ENCODE measurements at places on chromosomes 6 and 20.

- no peak for DNase-seq
Measured at GRCh38 chr6:112235956-112236355, 18.4 kb downstream of the LAMA4 start.

GRCh38 chr6:131197716-131198115, 62.4 kb downstream of the AKAP7 start:
- DNase-seq, result no peak

DNA sequence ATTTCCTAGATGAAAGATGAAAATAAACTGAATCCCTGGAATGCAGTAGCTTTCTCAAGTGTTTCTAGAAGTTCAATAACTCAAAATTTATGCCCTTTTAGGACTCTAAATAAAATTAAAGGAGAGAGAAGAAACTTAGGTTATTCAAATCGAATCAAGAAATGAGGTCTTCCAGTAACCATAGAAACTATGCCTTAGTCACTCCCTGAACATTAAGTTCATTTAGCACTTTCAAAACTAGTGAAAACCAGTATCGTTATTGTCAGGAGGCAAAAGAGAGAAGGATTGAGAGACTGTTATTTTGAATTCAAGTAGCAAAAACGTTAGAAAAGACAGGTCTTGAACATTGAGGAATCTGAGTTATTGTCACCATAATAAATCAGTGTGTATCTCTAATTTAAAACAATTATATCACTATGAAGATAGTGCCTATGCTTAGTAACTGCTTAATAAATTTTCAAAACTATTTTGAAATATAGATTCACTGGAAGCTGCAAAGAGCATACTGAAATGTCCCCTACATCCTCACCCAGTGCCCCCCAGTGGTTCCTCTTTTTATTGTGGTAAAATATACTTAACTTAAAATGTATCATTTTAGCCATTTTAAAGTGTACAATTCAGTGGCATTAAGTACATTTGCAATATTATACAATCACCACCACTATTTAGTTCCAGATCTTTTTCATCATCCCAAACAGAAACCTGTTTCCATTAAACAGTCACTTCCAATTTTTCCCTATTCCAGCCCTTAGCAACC, 4.6 kb downstream of the RPP21 start:
- DNase-seq, result no peak

- DNase-seq, result no peak
Measured at GRCh38 chr6:3228046-3228671, 706 bp upstream of the TUBB2B start.

DNA sequence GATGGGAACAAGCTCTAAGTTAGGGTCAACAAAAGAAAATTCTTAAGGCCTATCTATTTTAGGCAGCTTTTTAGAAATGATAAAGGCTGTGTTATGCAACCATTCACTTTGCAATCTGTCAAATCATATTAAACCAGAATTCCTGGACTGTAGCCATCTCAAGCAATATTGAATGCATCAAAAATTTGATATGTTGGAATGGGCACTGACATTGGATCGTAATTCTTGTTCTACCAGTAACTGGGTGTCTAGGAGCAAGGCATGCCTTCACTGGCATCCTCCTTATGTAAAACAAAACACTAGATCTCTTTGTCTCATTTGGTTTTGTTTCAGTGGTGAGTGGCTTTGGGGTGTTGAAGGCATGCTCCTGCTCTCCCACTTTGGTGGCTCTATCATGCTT, 145.6 kb downstream of the JARID2 start:
- no peak for DNase-seq

DNA sequence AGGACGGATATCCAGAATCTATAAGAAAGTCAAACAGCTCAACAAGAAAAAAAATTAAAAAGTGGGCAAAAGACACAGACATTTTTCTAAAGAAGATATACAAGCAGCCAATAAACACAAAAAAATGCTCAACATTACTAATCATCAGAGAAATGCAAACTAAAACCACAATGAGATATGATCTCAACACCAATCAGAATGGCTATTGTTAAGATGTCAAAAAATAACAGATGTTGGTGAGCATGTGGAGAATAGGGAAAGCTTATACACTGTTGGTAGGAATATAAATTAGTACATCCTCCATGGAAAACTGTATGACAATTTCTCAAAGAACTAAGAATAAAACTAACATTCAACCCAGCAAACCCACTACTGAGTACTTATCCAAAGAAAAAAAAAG, 23.3 kb upstream of the OSTM1 start:
- no peak for DNase-seq

GRCh38 chr6:158232316-158233213, 64.4 kb downstream of the GTF2H5 start:
- DNase-seq, result peak; percentile 36

DNA sequence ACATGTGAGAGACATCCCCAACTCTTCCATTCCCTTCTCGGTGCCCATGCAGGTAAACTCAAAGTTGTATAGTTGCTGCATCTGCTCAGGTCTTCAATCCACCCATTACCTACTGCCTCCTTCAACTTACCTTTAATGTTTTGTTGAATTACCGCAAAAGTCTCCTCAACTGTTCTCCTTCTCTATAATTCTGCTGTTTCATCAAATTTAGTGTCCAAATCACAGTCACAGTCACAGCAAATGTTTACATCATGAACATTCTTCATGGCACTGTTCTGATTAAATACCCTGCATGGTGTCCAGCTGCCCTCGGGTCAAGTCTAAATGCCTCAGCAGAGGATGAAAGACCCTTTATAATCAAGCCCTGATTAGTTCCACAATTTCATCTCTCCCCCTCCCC, 130.1 kb downstream of the IPCEF1 start:
- DNase-seq, result no peak

DNA sequence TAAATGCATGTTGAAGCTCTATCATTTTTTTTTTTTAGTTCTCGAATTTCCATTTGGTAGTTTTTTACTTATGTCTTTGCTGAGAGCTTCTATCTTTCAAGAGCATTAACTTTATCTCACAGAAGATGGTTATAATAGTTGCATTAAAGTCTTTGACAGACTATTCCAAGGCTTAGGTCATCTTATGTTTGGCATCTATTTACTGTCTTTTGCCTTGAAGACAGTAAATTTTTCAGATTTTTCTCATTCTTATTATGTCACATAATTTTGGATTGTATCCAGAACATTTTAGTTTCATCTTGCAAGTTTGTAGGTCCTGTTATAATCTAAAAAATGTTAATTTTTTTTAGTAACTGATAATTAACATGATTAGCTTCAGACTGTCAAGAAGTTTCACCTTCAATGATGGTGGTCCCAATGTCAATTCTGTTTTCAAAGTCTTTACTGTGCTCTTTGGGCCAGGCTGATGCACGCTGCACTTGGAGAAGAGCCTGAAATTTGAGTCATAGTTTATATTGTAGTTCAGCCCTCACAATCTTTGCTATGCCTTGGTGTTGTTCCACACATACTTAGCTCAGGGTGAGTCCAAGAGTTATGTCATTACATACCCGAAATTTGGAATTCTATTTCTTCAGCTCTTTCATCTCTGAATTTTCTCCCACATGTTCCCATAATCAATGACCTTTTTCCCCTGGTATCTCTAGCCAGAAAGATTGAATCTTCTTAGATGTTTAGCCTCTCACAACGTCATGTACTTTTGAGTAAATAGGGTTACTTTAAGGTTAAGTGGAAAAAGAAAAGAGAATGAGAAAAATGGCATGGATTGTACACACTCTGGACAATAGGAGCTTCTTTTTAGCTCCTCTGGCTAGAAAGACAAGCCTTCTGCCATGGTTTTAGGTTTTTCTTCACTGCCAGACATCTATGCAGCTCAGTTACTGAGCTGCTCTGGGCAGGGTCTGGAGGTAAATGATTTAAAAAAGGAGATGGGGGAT, 110.3 kb upstream of the BTBD3 start:
- peak; percentile 81 for DNase-seq

DNA sequence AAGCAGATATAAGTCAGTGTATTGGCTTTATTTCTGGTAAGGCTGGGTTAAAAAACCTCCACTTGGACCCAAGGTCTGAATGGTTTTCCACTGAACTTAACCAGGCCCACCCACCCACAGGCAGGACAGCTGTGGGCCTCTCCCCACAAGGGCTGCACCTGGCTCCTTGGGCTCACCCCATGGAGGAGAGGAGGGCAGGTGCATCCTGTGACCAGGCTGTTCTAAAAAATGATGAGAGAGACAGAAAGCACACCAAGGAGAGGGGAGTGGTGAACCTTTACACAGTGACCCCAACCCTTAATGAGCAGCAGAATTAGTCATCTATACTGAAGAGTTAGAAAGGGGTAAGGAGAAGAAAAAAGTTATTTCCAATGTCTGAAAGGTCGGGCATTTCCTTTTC, 34.5 kb upstream of the DUSP22 start:
- no peak for DNase-seq

GRCh38 chr6:101605874-101606273, 212.4 kb downstream of the GRIK2 start:
- no peak for DNase-seq

DNA sequence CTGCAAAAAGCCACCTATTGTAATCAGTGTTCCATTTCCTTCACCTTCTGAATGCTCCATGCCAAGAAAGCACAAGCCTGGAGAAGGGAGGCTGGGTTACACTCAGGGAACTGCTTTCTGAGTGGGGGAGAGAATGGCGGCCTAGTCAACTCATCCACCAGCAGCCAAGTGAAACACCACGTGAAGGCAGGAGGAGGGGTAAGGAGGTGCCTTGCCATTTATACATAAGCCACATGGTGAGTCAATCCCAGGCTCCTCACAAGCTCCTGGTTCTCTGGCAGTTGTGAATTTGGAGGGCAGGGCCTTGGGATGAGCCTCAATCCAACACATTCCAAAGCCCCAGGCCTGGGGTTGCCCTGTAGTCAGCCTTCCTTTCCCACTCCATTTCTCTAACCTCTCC, 149.4 kb downstream of the CD24 start:
- no peak for DNase-seq

DNA sequence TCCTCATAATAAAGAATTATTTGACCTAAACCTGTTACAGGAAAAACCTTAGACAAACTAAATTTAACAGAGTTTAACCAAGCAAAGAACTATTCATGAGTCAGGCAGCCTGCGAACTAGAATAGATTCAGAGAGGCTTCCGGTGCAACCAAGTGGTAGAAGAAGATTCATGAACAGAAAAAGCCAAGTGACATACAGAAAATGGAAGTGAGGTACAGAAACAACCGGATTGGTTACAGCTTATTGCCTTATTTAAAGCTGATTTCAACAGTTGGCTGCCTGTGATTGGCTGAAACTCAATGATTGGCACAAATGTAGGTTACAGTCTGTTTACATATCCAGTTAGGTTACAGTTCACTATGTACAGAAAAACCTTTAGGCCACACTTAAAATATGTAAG, 10.1 kb downstream of the PPP1R3G start:
- DNase-seq, result no peak

GRCh38 chr6:32108094-32108627, 977 bp downstream of the TNXB start:
- DNase-seq, result no peak

- no peak for DNase-seq
Measured at GRCh38 chr6:25635886-25636317, 16.1 kb upstream of the SCGN start.

DNA sequence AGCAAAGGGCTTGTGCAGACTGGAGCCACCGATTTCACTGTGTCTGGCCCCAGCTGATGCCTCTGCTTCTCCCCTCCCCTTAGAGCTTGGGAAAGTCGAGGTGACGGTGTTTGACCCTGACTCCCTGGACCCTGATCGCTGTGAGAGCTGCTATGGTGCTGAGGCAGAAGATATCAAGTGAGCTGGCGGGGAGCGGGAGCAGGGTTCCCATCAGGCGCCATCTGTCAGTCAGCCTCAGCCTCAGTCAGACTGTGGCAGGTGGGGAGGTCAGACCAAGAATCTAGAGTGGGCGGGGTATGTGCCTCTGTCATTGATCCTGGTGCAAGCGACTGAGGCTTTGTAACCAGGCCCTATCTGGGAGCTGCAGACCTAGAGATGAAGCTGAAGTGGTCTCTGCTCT, 5.5 kb downstream of the ERGIC3 start:
- DNase-seq, result no peak

DNA sequence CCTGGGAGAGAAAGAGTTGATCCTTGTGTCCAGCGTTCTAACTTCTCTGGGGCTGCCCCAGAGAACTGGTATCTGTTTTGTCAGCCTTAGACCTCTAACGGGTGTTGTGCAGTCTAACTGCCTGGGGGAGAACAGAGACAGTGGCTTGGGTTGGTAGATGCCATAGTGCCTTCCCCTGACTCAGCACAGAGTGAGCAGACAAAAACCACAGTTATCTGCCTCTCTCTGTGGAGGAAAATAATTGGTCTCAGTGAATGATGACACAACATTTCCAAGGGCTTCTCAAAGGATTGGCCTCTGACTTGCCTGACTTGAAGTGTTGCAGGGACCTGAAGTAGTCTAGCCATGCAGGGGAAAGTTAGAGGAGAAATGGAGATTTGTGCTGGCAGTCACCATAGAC, 226.2 kb upstream of the MAN1A1 start:
- DNase-seq, result peak; percentile 34

DNA sequence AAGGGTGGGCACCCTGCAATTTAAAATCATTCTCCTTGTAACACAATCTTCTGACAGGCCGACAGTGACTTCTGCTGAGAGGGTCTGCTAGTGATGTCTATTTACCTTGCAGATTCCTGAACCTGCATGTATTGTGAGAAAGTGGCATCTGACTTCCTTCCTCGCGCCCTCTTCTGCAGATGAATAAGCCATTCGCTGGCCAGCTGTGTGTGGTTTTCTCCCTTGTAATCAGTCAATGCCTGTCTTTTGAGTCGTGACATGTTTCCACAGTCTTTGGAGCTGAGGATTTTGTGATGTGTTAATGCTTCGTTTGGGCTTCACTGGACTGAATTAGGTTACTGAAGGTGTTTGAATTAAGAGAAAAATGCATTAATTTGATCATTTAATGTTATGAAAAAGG, 125.3 kb downstream of the GRM1 start:
- no peak for DNase-seq

DNA sequence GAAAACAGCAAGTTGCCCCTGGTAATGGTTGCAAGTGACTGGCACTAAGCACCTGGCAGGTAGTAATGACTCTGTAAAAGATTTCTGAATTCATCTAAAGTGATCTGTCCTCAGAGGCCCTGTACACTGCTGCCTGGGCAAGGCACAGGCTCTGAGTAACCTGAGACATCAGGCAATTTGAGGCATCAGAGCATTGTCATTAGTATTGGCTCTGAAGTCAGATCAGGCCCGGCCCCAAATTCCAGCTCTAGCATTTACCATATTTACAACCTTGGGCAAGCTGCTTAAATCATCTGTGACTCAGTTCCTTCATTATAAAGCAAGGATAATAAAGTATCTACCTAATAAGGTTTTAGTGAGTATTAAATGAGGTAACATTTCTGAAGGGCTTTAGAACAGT, 17.3 kb upstream of the TENT5A start:
- no peak for DNase-seq

- DNase-seq, result no peak
Measured at GRCh38 chr6:160355001-160355400, 6.8 kb downstream of the SLC22A3 start.

GRCh38 chr6:43544461-43544860, 27.6 kb downstream of the POLR1C start:
- no peak for DNase-seq

- no peak for DNase-seq
Measured at GRCh38 chr6:44942201-44942600, 385.9 kb upstream of the RUNX2 start.

Measured in fibroblast of skin of left biceps (primary cell).